Activated CD4-positive, alpha-beta T cell treated with anti-CD3 and anti-CD28 coated beads for 36 hours (primary cell): ENCODE measurements at places on chromosomes 3 and 15.

- DNase-seq: no peak
Measured at GRCh38 chr15:90037511-90037860, 36.4 kb downstream of the ZNF710 start.

- DNase-seq: no peak
Measured at GRCh38 chr3:64539451-64540196, 148.2 kb downstream of the ADAMTS9 start.

- no peak for DNase-seq
Measured at GRCh38 chr3:172208586-172209332, 169.4 kb downstream of the FNDC3B start.

GRCh38 chr15:23828786-23829185 is 141.7 kb upstream of the NDN start:
- DNase-seq: no peak

DNA sequence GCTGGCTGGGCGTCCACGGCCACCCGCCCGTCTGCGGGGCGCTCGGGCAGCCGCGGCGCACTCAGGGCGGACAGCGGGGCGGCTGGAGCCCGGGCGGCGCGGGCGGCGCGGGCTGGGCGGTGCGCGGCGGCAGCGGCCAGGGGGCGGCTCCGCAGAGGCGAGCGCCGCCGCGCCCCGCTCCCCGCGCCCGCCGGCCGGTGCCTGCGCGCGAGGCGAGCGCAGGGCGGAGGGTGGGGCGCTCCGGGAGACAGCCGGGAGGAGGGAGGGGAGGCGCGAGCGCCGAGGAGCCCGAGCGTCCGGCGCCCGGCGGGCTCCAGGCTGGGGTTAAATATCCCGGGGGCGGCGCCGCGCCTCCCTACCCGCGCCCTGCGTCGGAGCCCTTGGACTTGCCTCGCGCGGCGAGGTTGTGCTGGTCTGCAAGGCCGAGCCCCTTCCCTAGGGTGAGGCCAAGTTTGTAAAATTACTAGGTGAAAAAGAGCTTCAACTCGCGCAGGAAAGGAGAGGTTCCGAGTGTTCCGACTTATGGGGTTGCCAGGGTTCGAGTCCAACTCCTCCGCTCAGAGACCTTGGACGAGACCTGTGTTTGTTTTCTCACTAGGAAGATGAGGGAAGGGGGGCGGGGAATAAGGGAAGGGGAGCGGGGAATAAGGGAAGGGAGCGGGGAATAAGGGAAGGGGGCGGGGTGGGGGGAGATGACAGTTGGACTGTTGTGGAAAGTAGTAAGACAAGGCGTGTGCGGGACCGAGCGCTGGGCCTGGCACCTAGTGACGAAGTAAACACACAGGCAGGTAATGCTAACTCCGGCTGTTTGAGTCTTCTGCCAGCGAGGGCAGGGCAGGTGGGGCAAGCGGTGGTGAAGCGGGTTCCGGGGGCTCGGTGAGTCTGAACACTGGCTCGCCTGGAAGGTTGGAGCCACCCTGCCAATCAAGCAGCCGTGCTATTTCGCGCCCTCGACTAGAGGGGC is at the start of gene TNFAIP8L3:
TNFAIP8L3 (minus strand) TSS at position 301 of the 964 bp plus-strand sequence. CDS start 311 bp downstream, outside the sequence.
- no peak for DNase-seq

DNA sequence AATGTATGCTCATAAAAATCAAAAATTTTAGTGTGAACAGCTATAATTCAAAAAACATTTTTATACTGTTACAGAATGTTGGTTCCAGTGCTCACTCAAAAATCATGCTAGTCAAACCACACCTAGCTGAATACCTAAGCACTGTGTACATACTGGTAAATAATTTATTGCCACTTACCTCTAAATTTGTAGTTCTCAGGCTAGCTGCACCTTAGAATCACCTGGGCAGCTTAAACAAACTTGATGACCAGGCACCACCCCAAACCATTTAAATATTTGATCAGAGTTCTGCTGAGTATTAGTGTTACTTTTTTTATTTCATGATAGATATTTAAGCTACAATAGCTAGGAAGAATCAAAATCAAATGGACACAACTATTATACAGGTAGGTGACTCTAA is 32.3 kb upstream of the TMCO5A start:
- DNase-seq: no peak

DNA sequence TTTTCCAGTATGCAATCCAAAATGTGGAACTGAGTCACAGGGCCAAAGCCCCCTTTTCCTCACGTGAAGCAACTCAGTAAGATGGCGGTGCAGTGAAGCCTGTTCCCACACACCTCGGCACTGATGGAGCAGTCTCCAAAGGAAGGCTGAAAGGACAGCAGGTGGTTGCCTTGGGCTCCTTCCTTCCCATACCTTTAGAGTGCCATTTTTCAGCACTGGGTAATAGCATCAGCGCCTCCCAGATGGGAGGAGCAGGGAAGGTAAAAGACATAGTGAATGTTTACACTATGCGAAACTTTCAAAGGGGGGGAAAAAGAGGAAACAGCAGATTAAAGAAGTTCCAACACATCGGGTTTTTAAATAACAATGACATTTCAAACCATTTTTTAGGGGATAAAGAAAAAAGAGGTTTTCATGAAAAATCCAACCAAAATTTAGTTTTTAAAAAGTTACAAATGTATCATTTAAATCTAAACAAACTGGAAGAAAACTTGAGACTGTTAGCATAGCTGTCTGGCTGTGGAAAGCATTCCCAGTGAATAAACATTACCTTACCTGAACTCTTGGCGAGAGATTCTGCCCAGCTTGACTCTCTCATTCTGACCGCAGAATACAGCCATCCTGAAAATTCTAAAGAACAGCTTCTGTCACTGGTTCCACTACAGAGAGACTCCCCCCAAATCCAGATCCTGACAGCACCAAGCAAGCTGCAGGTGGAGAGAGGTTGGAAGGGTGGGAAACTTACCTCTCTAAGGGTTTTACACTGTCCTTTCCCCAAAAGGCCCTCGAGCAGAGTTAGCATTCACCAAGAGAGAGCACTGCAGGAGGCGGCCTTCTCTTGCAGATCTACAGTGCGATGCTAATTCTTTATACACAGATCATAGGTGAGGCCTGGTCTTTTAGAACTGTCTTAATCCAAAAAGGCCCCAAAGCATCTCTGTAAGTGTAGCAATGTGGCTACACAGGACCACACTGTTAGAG is 32.6 kb downstream of the ABCC5 start:
- DNase-seq: no peak

DNA sequence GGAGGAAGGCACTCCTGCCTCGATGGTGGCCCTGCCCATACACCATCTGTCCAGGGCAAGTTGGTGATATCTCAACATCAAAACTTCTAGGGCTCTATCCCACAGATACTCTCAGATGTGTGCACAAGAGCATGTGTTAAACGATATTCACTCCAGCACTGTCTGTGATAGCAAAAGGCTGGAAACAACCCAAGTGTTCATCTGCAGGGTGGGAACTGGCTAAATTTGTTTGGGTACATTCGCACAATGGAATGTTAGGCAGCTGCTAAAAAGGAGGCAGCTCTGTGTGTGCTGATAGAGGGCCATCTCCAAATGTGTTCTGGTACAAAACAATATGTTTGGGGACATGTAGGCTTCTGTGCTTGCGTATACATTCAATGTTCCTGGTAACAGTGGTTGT is 19.8 kb downstream of the IGDCC4 start:
- no peak for DNase-seq

GRCh38 chr3:114745322-114746240 is 401.5 kb downstream of the ZBTB20 start:
- no peak for DNase-seq

DNA sequence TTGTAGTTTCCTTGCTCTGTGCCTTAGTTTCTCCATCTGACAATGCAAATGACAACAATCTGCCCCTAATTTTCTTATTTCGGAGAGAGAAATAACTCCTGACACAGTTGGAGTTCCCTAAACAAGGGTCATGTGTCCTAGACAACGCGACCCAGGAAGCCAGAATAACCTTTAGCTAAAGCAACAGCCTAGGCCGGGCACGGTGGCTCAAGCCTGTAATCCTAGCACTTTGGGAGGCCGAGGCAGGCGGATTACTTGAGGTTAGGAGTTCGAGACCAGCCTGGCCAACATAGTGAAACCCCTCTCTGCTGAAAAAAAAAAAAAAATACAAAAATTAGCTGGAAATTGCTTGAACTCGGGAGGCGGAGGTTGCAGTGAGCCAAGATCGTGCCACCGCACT is 49.9 kb downstream of the MCF2L2 start:
- DNase-seq: no peak

GRCh38 chr3:181718987-181719911 is 7.5 kb downstream of the SOX2 start:
- no peak for DNase-seq

DNA sequence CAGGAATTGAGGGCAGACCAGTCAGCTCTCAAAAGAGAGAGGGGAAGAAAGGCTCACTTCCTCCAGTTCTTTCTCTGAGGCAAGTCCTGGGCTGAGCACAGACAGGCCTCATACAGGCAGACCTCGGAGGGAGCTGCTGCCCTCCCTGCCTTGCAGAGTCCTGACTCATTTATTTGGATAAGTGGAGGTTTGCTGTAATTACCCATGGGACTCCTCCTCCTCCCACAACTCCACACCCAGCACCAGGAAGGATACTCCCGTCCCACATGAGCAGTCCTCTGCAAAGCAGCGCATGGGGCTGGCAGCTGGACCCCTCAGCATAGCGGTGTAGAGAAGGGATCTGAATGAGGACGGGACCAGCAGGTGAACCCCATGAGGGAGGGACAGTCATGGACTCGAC is 13.4 kb upstream of the SCN10A start:
- DNase-seq: no peak

DNA sequence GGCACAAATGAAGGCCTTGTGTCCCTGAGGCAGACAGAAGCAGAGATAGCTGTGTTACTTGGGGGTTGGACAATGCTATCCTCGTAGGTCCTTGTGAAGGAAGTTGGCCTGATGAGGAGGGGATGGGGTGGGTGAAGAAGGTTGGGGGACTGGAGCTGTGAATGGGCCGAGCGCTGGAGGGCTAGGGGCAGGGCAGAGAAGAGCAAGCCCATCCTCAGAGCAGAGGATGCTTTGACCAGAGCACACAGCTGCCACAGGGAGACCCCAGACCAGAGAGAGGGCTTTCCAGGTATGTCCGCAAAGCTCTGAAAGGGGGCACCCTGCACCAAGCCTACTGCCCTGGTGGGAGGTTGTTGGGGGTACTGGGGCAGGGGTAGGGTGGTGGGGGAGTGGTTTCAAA is 5.7 kb upstream of the TBC1D2B start:
- DNase-seq: no peak

DNA sequence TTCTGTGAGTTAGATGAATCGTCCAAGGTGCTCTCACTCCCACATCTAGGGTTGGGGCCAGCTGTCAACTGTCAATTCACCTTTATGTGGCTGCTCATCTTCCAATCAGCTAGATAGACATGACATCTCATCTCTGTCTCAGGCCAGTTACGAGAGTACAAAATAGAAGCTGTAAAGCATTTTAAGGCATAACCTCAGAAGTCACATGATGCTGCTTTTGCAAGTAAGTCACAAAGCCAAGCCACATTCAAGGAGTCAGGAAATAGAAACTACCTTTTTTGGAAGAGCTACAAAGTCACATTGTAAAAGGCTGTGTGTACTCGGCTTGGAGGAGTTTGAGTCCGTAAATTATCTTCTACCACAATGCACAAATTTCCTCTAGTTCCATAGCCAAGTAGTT is 5.1 kb upstream of the CCR1 start:
- peak; percentile 14 for DNase-seq

- no peak for DNase-seq
Measured at GRCh38 chr3:185488465-185488864, 10.4 kb downstream of the TMEM41A start.

DNA sequence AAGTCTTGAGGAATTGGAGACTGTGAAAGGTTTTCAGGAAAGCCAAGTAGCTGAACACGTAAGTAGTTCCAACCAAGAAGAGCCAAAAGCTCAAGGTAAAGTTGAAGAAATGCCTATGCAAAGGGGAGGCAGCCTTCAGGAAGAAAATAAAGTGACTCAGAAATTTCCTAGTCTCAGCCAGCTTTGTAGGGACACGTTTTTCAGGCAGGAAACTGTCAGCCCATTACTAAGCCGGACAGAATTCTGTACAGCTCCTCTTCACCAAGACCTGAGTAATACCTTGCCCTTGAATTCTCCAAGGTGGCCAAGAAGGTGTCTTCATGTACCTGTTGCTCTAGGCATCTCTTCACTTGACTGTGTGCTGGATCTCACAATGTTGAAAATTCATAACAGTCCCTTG is 48.6 kb downstream of the CDAN1 start:
- DNase-seq: no peak

DNA sequence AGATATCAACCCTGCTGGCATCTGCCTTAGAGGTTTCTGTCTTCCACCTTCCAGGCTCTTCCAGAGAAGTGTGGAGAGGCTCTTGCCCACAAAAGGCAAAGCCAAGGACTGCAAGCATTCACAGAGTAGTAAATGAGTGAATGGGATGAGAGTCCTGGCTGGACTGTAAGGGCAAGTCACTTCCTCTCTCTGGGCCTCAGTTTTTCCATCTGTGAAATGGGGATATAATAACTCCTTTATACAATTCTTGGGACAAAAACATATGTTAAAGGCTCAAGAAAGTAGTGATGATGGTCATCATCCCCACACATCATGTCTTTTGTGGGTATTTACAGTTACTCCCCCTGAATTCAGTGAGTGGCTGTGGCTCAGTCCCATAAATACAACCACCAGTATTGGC is 10.7 kb upstream of the FGD5 start:
- no peak for DNase-seq

GRCh38 chr3:48135552-48136495 is 52.4 kb downstream of the CDC25A start:
- no peak for DNase-seq

DNA sequence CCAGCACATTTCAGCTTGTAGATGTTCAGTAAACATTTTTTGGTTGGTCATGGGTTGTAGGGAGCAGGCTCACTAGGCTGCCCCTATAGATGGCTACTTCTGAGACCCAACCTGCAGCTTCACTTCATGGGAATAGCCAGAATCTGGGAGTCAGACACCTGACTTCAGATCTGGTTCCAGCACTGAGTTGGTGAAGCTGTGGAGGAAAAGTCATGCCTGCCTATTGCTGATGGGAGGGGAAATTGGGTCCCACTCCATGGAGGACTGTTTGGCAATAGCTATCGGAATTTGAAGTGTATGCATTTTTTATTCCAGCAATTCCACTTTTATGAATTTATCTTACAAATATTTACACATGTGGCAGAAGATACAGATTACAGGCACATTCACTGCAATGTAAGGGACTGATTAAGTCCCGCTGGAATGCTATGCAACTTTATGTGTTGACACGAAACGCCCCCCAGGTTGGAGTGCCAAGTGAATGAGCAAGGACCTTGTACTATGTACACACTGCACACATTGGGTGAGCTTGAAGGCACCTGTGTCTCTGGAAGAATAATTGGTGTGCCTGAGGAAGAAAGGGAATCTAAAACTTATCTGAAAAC is 7.8 kb upstream of the CCR1 start:
- no peak for DNase-seq

GRCh38 chr15:89307046-89307587 is 27.5 kb downstream of the POLG start:
- DNase-seq: no peak

- no peak for DNase-seq
Measured at GRCh38 chr3:98331329-98331728, 22.3 kb upstream of the OR5K4 start.
